ENCODE measurements at places on chromosomes 16 and 17.

DNA sequence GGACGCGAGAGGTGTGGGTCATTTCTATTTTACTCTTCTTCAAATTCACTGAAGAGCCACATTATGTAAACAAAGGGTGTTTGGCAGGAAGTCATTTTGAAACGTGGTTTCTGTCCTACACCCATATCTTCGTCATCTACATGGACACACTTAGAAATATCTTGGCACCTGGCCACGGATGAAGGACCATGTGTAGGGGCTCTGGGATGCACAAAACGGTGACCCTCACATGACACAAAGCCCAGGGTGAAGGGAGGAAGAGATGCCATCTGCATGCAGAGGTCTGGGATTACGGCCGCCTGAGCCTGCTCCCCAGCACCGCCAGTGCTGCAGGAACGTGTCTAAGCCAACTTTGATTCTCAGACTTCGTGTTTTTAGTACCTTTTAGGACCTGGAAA is 130.2 kb upstream of the CHMP6 start:
- no peak for DNase-seq

GRCh38 chr16:68784226-68784625 is 47.1 kb downstream of the CDH1 start:
- no peak for DNase-seq

DNA sequence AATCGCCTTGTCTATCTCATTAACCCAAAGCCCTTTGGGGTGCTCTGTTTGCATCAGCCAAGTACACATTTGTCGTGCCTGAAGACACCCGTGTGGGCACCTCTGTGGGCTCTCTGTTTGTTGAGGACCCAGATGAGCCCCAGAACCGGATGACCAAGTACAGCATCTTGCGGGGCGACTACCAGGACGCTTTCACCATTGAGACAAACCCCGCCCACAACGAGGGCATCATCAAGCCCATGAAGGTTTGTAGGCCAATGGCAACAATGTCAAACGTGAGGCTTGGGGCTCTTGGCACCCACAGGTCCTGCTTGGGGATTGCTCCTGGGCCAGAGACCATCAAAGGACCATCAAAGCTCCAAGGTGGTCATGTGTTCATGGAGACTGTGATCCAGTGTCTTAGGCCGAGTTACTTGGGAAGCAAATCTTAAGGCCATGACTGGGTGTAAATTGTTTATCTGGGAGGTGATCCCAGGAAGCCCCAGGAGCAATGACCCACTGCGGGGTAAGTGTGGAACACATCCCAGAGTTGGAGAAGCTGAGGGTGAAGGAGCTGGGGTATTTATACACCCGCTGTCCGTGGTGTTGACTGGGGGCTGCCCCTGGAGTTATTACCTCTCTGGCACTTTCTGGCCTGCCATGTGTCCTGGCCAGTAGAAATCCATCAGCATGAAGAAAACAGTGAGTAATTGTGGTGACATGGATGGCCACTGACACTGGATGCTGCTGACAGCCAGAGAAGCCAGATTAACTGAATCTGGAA is 24.0 kb downstream of the CDH5 start:
- DNase-seq = no peak

DNA sequence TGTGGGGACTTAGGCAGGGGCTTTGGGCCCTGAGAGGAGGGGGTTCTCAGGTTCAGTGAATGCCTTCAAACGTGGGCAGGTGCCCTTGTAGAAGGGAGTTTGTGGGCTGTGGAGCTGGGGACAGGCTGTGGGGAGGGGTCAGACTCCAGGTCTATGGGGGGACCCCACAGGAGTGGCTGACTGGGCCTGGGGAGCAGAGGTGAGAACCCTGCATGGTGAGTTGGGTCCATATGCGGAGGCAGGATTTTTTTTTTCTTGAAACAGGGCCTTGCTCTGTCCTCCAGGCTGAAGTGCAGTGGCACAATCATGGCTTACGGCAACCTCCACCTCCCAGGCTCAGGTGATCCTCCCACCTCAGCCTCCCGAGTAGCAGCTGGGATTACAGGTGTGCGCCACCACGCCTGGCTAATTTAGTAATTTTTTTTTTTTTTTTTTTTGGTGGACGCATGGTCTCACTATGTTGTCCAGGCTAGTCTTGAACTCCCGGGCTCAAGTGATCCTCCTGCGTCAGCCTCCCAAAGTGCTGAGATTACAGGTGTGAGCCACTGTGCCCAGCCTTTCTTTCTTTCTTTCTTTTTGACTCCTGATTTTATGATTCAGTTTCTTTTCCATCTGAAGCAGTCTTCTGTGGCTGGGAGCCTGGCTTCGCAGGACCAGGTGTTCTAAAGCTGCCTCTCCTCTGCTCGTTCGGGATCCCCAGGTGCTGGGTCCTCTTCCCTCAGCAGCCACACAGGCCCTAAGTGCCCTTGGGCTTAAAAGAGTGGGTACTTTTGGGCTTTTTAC is 19.0 kb upstream of the ADCY7 start:
- no peak for DNase-seq

GRCh38 chr17:43217614-43218087 is 6.0 kb downstream of the TMEM106A start:
- no peak for DNase-seq

DNA sequence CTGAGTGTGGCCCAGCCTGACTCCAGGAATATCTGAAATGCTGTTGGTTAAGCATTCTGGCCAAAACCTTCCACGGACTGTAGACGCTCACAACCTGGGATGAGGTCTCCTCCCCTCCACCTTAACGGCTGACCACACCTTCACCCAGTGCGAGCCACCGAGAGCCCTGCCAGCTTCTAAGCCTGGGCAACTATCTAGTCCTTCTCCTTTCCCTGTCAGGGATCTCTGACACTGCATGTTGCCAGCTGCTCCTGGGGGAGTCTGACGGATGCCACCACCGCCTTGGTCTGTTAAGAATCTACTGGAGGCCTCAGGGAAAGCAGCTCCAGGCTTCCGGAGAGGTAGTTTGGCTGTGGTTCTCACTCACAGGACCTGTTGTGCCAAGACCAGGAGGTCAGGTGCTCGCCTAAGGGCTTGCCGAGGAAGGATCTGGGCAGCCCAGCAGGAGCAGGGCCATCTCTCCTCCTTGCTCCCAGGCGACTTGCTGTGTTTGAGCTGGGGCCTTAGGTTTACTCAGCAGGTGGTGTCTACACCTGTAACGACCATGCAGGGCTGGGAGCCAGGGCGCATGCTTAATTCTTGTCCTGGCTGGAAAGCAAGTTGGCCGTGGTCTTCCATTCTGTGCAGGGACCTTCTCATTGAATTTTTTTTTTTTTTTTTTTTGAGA is 111.8 kb downstream of the NTN1 start:
- no peak for DNase-seq

GRCh38 chr16:65105171-65105570 is 16.7 kb downstream of the CDH11 start:
- no peak for DNase-seq

GRCh38 chr16:19911747-19912454 is 27.3 kb upstream of the GPRC5B start:
- DNase-seq = no peak

DNA sequence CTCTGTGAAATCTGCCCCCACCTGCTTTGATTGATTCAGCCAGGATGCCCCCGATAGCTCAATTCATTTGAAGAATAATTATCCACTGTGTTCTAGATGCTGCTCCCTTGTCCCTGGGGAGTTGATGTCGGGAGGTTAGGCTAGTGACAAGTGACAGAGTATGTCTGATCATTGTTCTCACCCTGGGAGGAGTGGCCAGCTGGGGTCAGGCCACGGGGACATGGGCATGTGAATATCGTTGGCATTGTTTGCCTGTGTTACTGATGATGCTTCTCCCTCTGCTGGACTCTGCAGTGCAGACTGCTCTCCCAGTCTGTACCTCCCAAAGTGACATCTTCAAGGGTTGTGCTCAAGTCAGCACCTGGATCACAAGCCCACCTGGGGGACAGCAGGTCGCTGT is 89.9 kb upstream of the C16orf82 start:
- DNase-seq = no peak

GRCh38 chr16:24883714-24884151 is 38.0 kb downstream of the SLC5A11 start:
- DNase-seq = no peak

GRCh38 chr17:47882247-47882646 is 13.8 kb upstream of the SP2 start:
- DNase-seq = no peak

DNA sequence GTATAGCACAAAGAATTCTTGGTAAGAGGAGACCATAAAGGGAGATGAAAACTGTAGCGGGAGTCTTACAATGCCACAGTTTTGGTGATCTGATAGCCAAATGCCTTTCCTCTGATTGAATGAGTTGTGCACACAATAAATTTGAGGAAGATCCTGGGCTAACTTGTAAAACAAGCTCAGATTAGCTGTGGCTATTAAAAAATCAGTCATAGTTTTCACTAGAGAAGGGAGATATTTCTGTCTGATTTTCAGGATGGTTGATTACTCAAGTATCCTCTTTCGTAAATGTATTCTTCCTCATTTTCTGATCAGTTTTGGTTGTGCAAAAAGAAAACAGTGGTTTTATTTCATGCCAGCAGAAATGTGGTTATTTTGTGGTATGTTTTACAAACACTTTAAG is 9.1 kb upstream of the METTL9 start:
- DNase-seq = no peak

GRCh38 chr17:6525731-6526130 is 30.6 kb downstream of the PITPNM3 start:
- no peak for DNase-seq

GRCh38 chr16:52827456-52827855 is 225.2 kb downstream of the CHD9NB start:
- no peak for DNase-seq

DNA sequence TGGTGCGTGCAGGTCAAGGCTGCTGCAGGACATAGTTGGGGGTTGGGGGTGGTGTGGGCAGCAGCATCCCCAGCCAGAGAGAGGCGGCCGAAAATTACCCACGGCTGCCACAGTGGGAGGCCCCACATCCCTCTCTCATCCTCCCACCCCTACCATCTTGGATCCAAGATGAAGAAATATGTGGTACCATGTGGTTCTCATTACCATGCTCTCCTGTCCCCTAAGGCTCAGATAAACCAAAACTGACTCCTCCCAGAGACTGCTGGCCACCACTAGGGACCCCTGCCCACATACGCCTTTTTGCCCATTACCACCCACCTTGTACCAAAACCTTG is 120.4 kb downstream of the HIC1 start:
- no peak for DNase-seq

DNA sequence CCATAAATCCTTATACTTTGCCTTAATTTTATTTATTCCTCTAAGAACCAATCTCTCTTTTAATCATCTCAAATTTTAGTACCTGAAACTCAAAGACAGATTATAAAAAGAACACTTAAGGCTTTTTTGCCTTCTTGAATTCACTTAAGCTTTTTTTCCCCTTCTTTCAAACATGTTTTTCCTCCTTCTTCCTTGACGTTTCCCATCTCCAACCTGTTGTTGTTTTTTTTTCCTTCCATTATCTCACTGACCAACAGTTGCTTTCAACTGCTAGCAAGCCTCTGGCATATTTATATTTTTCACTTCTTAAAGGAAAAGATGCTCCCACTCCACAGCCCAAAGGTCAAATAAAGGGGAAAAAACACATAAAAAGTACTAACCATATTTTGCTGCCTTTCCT is 32.2 kb downstream of the SPOP start:
- DNase-seq = no peak

DNA sequence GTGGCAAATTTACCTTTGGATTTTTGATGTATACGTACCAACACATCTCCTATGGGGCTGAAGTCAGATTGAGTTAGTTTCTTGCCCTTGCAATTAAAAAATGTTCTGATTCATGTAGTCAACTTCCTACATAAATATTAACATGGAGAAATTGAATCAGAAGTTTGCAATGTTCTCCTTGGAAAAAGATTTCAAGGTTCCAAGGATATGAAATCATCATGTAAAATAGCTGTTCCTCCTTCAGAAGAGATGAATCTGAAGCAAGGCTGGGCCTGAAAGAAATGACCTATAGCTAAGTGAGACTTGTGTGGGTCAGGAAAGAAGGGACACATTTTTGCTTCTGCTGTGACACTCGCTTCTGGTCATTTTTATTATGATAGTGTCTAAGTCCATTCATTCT is 131.7 kb downstream of the RGS9 start:
- no peak for DNase-seq

- no peak for DNase-seq
Observed at GRCh38 chr17:16881239-16881924, 90.5 kb downstream of the TNFRSF13B start.

GRCh38 chr17:68029512-68030215 is 5.9 kb upstream of the KPNA2 start:
- no peak for DNase-seq
